ENCODE measurements at places on chromosomes 6 and 20.
A peak's percentile ranks its signal among the peaks of the same experiment; 100 is the strongest.

GRCh38 chr6:39498096-39498495 lies 175.6 kb upstream of the KCNK16 start:
- DNase-seq = no peak

DNA sequence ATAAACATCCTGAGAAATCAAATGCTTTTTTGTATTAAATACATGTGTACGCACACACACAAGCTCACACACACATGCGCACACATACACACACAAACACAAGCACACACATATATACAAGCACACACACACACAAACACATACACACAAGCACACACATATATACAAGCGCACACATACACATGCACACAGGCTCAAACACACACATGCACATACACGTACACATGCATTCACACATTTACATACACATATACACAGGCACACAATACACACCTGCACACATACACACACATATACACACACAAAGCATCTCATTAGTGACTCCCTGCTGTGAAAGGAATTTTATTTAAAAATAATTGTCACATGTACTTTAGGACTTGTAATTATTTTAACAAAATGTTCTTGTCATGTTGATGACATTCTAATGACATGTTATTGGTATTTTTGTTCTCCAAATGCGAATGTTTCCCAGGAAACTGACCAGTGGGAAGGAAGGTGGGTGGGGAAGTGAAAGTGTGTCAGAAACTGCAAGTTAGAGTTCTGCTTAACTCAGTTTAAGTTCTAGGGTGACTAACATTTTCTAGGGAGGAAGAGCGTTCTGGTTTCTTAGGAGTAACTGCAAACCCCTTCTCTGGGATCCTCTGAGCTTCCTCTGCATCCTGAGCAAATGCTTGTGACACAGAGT lies 113.9 kb upstream of the ZNF217 start:
- no peak for DNase-seq

GRCh38 chr6:49744259-49744658 lies at the start of gene CRISP3:
Gene CRISP3 (minus strand): TSS chr6:49744388. CDS start chr6:49744367, 21 bp downstream.
- no peak for DNase-seq

GRCh38 chr6:53456809-53457208 lies 88.1 kb downstream of the GCLC start:
- no peak for DNase-seq

GRCh38 chr20:45337367-45338120 lies 10.7 kb downstream of the SDC4 start:
- no peak for DNase-seq

GRCh38 chr20:4869290-4870193 lies 131.8 kb downstream of the SLC23A2 start:
- no peak for DNase-seq

- no peak for DNase-seq
Measured at GRCh38 chr6:143839196-143839595, 3.9 kb upstream of the LTV1 start.

- DNase-seq = no peak
Measured at GRCh38 chr20:46739431-46740213, 30.2 kb downstream of the SLC2A10 start.

- no peak for DNase-seq
Measured at GRCh38 chr6:4598384-4598995, 177.7 kb upstream of the CDYL start.

DNA sequence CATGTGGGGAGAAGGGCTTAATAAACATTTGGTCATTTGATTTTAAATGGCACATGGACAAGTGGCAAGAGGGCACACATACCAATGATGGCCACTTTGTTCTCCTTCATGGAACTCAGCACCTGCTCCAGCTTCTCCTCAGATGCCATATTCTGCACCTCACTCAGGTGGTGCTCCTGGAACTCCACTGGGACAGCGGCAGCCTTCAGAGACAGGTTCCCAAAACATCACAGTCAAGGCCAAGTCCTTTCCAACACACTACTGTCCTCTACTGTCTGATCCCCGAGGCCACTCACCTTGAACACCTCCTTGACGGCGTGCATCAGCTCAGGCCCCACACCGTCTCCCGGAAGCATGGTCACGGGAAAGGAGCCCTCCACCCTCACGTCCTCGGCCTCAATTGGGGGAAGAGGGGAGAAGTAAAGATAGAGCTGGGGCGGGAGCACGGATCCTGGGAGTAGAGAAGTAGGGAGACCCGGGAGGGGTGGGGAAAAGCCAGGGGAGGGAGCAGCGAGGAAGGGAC lies 591 bp downstream of the IDH3B start:
- DNase-seq = no peak

- DNase-seq = peak; percentile 58
Measured at GRCh38 chr6:25962149-25963127, at the start of gene TRIM38. Gene TRIM38 (plus strand): TSS chr6:25962802. CDS start chr6:25966523, 3,721 bp downstream.

GRCh38 chr6:145508107-145508506 lies 227.2 kb downstream of the EPM2A start:
- no peak for DNase-seq

All from CD4-positive, alpha-beta T cell (primary cell).